ENCODE measurements at places on chromosomes 1 and 21. TPM values are rescaled to one million over a fixed set of nuclear protein-coding genes. Genes with fewer than 3 reads are reported as not detected.

The SH3D21 gene
- 0.65 TPM for total RNA-seq

The CELA2B gene
- not detected for total RNA-seq

The IFNLR1 gene
- total RNA-seq = not detected

The CRP gene
- not detected for total RNA-seq

The OR2M3 gene
- total RNA-seq = not detected

The CCDC17 gene
- 0.87 TPM for total RNA-seq

The C1orf115 gene
- total RNA-seq = 93.4 TPM

The DPT gene
- total RNA-seq = not detected

The S100A2 gene
- 0.98 TPM for total RNA-seq

The RASSF5 gene
- 0.11 TPM for total RNA-seq

The GOLT1A gene
- total RNA-seq = not detected

The KCNJ15 gene
- total RNA-seq = 1.1 TPM

The VWA1 gene
- 13.1 TPM for total RNA-seq

The MEF2D gene
- total RNA-seq = 6.8 TPM

The PER3 gene
- total RNA-seq = 2.1 TPM

The KLHDC9 gene
- 1.6 TPM for total RNA-seq

The S100A16 gene
- 493 TPM for total RNA-seq

The SPATA1 gene
- total RNA-seq = 1.2 TPM

The COL9A2 gene
- total RNA-seq = 0.69 TPM

The TMEM51 gene
- 10.4 TPM for total RNA-seq

The CAPZA1 gene
- 178 TPM for total RNA-seq
